ENCODE measurements at places on chromosomes 11 and 22. TPM values are rescaled to one million over a fixed set of nuclear protein-coding genes. Genes with fewer than 3 reads are reported as not detected.
A peak's percentile ranks its signal among the peaks of the same experiment; 100 is the strongest.

DNA sequence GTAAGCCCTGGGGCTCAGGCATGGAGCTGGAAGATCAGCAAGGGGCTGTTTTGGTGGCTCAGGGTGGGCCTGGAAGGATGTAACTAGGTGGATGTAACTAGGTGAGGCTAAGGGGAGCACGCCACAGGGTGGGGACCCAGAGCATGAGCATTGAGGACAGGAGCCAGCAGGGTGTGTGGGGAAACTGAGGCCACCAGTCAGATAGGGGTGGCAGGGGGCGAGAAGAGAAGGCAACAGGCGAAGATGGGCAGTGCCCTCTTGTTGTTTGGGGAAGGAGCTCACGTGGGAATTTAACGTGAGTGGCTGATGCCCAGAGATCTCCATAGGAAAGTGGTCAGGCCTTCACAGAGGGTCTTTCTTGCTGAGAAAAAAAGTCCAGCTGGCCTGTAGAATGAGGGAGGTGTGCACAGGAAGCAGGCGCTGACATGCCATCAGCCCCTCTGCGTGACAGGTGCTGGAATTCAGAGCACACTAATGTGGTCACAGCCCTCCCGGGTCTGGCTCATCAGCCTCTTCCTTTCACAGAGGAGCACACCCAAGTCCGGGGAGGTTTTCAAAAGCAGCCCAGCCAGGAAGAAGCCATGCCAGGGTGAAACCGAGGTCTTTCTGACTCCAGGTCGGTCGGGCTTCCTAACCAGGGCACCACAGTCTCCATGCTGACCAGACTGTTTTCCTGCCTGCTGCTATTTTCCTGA is 54.6 kb upstream of the PAX6 start:
- DNase-seq: no peak

DNA sequence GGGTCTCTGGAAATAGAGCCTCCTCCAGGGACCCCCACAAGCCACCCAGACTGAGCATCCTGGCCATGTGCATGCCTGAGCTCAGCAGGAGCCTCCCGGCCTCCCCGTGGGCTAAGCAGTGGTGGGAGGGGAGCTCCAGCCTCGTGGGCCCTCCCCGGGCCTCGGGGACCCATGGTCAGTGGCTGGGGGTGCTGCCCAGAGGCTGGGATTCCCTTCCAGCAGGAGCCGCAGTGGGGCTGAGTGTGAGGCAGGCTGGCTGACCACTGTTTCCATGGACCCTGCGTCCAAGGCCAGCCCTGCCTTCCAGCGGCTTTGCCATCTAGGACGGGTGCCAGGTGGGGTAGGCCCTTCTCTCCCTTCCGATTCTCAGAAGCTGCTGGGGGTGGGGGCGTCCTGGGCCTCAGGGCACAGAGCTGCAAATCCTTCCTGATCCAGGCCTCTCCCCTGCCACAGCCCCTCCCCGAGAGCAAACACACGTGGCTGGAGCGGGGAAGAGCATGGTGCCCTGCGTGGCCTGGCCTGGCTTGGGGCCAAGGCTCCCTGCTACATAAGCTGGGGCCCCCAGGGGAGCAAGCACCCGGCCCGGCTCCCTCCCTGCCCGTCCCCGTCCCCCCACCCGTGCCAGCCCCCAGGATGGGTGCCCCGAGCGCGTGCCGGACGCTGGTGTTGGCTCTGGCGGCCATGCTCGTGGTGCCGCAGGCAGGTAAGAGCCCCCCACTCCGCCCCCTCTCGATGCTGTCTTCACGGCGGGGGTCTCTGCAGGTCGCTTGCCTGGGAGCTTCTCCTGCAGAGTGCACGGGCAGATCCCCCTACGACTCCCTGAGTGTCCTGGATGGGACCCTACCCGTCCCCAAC is at the start of gene MUC5B:
MUC5B (plus strand) TSS at position 576 of the 855 bp plus-strand sequence; CDS start at position 634, 58 bp downstream.
- no peak for DNase-seq

DNA sequence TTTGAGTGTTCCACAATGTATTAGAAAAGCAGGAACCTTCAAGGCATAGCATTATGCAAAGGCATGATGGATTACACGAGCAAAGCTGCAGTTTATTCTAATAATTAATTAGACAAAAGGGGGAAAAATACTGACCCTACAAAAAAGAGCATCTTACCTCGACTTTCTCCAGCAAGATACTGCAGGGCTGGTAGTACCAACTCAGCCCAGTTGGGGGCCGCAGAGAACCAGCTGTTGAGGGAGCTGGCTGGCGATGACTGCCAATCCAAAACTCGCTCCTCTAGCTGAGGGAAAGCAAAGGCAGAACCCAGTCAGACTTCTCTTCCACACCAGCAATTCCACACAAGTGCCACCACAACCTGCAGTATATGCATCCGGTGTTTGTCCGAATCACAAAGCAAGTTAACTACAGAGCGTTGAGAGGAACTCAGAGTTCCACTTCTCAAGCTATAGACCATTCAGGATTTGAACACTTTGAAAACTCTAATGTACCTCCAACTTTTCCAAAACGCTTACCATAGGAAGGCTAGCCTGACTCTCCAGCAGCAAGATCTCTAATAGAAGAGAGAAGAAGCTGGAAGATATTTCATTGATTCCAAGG is 13.7 kb downstream of the NFRKB start:
- no peak for DNase-seq

DNA sequence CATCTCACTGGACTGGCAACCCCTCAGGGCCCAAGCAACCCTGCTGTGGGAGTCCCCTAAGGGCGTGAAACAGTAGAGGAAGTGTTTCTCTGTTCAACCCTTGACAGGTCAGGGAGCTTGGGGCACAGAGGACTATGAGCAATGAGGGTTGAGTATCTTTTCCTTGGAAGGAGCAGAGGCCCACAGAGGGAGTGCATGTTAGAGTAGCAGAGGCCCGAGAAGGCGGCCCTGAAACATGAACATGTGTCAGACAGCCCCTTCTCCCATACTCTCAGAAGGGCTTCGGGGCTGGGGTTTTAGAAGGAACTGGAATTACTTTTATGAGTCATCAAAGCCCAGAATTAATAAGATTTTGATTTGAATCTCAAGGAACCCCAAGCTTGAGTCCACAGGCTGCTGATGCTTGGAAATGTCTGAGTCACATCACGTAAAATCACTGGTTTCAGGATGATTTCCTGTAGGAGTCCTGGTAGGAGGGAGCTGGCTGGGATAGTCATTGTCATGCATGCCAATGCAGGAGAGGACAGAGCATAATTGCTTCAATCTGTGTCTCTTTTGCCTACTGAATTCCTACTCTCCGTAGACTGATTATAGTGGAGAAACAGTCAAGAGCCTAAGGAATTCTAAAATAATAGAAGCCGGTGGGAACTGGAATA is 22.6 kb downstream of the C11orf71 start:
- DNase-seq: no peak

GRCh38 chr11:107050121-107050520 is 31.8 kb upstream of the GUCY1A2 start:
- DNase-seq: no peak

GRCh38 chr22:50280022-50280707 is 10.0 kb upstream of the MAPK11 start:
- DNase-seq: no peak

- no peak for DNase-seq
These were observed 7.5 kb upstream of the PLA2G6 start for GRCh38 chr22:38189104-38189503.

DNA sequence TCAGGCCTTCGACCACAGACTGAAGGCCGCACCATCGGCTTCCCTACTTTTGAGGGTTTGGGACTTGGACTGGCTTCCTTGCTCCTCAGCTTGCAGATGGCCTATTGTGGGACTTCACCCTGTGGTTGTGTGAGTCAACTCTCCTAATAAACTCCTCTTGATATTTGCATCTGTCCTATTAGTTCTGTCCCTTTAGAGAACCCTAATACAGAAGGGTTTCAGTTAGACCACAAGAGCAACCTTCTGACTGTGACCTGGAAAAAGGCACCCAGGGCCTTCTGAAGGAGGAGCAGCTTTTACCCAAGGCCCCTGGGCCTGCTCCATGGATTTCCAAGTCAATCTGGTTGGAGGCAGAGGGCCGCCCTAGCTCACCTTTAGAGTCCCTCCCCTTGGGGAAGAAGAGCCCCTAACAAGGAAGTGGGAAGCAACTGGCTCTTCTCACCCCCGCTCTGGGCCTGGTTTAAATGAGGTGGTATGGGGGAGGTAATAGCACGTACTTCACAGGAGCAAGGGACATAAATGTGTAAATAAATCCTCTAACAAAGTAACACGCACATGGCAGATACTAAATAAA is 11.2 kb upstream of the CHST1 start:
- DNase-seq: no peak

DNA sequence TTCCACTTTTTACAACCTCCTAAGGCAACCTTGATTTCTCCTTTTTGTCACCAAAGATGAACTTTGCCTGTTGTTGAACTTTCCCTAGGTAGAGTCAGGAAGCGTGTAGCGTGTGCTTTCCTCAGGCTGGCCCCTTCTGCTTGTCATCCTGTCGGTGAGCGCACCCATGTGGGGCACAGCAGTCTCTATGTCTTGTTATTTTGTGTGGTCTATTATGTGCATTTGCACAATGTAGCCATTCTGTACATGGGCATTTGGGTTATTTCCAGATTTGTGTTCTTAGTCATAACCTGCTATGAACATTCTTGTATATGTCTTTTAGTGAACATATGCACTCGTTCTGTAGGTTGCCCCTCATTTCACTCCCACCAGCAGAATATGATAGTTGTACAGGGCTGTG is 34.9 kb downstream of the CABIN1 start:
- DNase-seq: no peak

DNA sequence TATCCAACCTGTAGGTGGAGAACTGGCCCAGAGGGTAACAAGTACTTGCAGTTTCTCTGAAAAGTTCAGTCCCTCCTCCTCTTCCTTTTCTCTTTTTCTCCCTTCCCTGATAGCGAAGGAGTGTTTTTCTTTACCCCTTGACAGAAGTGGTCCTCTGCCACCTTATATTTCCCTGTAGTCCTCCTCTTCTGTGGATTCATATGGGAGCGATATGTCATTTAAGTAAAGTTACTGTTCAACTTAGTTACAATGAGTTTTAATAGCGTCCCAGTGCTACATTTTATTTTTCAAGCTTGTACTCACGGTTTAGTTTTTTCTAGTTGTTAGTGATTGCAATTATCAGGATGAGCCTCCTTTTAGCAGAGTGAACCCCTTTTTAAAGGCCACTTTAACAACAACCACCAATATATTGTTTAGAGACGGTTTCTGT is 1.4 kb downstream of the PCF11 start:
- DNase-seq: no peak

DNA sequence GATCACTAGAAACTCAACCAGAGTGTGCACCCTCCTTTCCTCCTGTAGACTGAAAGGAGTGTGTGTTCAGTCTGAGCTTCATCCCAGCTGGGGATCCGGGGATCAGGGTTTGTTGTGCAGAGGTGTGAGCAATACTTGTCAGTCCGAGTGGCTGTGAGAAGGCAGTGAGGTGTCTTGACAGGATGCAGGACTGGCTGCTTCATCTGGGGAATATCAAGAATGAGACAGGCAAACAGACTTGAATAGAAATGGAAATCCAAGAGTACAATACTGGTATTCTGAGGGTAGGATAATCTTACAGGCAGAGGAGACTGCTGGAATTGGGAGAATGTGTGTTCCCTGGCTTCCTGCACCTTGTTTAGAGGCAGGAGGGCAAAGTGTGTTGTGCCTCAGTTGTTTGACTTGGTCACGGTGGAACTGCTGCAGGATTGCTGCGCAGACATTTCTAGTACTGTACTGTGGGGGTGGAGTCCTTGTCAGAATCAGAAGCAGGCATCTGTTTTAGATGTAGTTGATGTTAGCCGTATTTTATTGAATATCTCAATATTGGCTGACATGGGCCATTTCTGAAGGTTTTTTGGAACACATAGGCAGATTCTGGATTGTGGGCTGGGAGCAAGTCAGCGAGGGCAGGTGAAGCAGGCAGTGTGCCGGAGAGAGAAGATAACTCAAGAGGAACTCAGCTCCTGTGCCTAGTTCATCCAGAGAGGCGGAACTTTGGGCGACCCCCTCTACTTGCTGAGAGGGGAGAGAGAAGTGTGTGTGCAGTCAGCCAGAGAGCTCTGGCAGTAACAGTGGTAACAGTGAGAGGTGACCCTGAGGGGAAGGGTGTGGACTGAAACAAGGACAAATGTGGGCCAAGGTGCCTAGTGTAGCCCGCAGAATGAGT is 27.1 kb upstream of the GRK2 start:
- DNase-seq: no peak

- DNase-seq: no peak
These were observed 564.3 kb downstream of the MN1 start for GRCh38 chr22:27237080-27237741.

GRCh38 chr11:47004595-47005033 is 68.1 kb downstream of the CSTPP1 start:
- peak; percentile 86 for DNase-seq

DNA sequence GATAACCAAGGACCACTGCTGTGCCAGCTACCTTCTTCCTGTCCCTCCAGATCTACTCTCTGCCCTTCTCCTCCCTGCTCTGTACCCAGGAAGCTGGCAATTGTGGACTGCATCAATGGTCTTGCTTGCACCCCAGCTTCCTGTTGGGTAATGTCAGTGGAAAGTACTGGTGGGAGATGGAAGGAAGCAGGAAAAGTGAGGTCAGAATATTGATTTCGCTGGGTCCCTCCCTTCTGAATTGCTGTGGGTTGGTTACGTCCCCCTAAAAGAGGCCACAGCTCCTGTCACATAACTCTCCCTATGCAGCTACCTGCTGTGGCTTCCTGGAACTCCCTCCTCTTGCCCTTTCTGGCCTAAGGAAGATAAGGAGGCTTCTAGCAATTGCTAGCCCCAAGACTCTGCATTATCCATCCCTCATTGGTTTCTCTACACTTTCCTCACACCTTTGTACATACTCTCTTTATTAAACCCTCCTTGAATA is 81.2 kb downstream of the RASSF10 start:
- no peak for DNase-seq

The CATSPERZ gene
- not detected for total RNA-seq

The PKDREJ gene
- not detected for total RNA-seq

The CD3D gene
- not detected for total RNA-seq

The F2 gene
- not detected for total RNA-seq

The CDHR5 gene
- not detected for total RNA-seq

The ZBTB44 gene
- 18.8 TPM for total RNA-seq

The APOA5 gene
- not detected for total RNA-seq

The TUBA8 gene
- 2.2 TPM for total RNA-seq

The CCDC88B gene
- total RNA-seq: 1.3 TPM

The SLC25A18 gene
- total RNA-seq: 0.08 TPM

The PNPLA5 gene
- not detected for total RNA-seq

The C22orf31 gene
- total RNA-seq: not detected

The APOL6 gene
- total RNA-seq: 20.9 TPM

The SCGB1D2 gene
- total RNA-seq: not detected

The BID gene
- total RNA-seq: 41.5 TPM
